ENCODE measurements at places on chromosomes 2 and 18.

DNA sequence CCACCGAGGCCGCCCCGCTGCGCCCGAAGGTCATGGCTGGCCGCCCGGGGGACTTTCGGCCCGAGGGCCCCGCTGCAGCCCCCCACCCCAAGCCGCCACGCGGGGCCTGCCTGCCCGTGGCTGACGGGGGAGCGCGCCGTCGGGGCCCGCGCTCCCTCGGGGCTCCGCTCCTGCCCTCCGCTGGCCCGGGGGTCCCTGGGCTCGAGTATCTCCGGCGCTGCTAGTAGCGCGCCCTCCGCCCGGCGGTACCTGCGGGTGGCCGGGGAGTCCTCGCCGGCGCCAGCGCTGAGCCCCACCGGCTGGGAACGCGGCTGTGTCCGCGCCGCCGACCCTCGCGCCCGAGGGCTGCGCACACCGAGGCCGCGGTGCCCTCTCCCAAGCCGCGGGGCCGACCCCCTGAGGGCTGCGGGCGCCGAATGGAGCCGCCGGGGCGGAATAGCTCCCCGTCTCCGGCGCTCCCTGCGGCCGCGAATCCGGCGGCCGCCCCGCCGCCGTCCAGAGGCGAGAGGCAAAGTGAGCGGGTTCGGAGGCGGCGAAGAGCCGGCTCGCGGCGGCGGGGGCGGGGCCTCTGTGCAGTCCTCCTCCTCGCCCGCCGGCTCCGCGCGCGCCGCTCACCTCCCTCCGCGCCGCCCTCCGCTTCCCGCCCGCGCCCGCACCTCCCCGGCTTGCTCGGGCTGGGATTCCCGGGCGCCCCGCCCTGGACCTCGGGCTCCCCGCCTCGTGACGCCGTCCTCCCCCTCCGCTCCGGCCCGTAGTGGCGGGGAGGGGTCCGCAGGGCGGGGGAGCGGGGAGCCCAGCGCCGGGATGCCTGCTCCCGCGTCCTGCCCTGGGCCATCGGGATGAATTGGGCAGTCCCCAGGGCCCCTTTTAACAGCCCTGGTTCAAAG, at the start of gene KCNG3:
KCNG3 (minus strand) TSS at position 515 of the 887 bp plus-strand sequence; CDS start at position 34, 481 bp downstream.
- peak; percentile 7 for DNase-seq

DNA sequence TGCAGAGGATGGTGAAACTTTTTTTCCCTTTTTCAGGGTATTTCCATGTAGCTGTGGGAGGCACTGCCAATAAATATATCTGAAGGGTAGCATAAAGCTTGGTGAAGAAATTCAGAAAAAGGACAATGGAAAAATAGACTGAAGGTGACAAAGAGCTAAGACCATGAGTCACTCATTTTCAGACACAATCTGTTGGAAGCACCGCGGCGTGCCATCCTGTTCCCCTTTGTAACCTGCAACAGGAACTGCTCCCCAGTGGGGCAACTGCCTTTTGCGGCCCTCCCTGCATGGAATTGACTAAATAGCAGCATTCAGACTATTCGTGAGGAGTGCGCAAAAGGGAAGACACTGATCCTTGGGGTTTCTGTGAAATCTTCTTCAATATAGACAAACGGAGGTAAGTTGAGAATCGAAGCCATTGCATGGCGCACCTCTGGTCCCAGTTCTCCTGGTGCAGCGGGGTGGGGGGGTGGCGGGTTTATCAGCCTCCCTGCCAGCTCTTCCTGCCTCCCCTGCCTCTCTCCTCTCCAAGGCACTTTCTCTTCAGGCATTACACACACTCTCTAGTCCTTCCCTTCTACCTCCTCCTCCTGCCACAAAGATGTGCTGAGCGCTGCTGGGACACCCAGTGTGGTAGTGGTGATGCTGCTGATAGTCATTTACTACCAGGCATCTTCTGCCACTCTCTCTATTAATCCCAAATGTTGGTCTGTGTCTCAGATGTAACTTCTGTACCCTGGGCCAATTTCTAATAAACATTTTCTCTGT, 126.2 kb upstream of the TMEM200C start:
- DNase-seq = no peak

DNA sequence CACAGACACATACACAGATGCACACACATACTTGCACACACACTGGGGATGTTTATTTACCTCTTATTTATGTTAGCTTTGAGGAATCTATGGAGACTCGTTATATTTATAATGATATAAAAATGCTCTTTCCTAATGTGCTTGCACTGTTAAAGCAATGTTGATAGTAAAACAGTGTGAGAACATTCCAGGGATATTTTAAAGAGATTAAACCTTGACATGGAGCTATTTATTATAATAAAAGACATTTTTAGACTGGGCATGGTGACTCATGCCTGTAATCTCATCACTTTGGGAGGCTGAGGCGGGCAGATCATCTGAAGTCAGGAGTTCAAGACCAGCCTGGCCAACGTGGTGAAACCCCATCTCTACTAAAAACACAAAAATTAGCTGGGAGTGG, 557.3 kb upstream of the ZNF804A start:
- no peak for DNase-seq

- peak; percentile 39 for DNase-seq
Observed at GRCh38 chr2:161101406-161101805, 58.8 kb upstream of the TANK start.

DNA sequence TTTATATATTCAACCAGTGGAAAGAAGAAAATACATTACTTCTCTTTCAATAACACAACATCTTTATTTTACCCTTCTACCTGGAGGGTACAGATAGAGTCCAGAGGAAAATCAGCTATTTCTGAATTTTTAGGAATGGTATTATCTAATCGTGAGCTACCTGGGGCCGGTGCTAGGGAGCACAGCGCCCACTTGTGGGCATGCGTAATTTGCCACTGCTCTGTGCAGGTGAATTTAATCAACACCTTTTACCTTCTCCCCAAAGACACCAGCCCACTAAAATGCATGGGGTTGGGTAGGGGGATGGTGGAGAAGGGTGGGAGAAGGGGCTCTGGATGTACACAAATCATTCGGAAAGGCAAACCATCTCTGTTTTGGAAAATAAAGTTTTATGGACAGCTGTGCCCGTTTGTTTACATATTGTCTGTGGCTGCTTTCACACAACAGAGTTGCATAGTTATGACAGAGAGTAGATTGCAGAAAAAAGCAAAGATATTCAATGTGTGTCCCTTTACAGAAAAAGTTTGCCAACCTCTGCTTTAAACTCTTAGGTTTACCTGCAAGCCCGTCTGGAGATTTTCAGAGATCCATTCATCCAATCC, 51.5 kb upstream of the DCC start:
- DNase-seq = peak; percentile 1

DNA sequence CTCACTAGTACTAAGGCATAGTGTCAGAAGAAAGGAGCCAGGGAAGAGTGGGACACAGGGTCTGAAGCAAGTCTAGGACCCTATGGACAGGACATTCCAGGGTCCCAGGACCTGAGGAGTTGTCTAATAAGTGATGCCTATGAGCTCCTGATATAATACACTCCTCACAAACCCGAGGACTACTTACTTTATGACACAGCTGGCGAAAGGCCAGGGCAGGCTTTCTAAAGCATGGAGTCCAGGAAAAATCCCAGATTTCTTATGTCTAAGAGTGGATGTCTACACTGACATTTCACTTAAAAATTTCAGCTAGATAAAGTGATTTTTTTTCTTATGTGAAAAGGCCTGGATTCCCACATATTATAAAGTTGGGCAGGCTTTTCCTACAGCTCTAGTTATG, 502.2 kb upstream of the SETBP1 start:
- no peak for DNase-seq

GRCh38 chr2:59900728-59901452, 652.6 kb downstream of the BCL11A start:
- DNase-seq = no peak

- DNase-seq = peak; percentile 94
Observed at GRCh38 chr18:61569176-61569892, 236.1 kb downstream of the CDH20 start.

GRCh38 chr2:8575834-8576423, 105.9 kb upstream of the ID2 start:
- DNase-seq = no peak

- DNase-seq = no peak
Observed at GRCh38 chr2:60379684-60380083, 173.8 kb downstream of the BCL11A start.

DNA sequence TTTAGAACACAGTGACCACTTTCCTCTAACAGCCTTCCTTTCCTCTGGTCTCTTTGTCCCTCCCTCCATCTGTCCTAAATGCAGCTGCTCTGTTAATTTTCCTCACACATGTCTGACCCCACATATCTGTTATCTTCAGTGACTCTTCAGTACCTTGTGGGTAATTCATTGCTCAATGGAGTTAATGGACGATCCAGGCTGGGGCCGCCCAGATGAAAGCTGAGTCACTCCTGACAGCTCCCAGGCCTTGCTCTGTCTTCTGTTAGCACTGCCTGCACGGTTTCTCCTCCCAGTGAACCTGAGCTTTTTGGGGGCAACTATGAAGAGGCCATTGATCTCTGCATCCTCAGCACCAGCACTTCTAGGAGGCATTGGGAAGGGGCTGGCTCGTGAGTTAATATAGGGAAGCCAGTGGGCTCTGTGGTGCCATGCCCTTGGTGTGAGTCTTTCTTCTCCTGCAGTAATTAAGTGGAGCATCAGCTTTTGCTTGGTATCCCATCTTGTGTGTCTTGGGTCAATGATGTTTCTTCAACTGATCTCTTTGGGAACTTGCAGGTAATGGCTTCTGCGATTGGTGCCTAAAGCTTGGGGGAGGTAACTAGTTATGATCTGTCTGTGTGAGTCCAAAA, 67.3 kb downstream of the SNORC start:
- peak; percentile 27 for DNase-seq

DNA sequence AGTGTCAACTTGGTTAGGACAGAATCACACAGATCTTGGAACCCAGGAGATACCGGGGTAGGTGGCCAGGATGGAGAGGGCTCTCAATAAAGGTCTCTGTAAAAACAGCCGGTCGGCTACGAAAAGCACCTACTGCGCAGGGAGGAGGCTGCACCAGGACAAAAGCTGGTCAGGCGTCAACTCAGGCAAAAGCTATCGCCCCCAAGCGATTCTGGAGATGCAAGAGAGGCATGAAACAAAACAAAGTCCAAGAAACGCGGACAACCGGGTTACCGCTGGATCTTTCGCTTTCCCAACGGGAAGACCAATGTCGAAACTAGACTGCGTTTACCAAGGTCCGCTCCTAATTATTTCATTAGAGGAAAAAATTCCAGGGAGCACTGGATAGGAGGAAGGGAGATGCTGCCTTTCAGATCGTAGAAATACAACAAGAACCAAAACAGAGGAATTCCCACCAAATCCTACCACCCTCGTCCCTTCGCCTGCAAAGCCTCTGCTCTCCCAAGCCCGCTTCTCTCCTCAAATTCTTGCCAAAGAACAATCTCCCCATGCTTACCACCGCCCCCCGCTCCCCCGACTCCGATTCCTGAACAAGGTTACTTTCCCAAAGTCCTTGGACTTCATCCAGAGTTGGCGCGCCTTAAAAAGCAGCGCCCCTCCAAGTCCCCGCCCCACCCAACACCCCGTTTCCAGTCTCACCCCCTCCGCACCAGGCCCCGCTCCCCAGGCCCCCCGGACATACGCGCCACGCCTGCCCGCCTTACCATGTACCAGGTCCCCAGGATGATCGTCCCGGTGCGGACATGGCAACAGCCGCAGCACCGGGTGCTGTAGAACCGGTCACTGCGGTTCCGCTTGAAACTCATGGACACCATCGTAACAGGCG, 539 bp downstream of the LAPTM4A start:
- peak; percentile 68 for DNase-seq

- no peak for DNase-seq
Observed at GRCh38 chr18:21074336-21075323, 37.0 kb downstream of the ROCK1 start.

DNA sequence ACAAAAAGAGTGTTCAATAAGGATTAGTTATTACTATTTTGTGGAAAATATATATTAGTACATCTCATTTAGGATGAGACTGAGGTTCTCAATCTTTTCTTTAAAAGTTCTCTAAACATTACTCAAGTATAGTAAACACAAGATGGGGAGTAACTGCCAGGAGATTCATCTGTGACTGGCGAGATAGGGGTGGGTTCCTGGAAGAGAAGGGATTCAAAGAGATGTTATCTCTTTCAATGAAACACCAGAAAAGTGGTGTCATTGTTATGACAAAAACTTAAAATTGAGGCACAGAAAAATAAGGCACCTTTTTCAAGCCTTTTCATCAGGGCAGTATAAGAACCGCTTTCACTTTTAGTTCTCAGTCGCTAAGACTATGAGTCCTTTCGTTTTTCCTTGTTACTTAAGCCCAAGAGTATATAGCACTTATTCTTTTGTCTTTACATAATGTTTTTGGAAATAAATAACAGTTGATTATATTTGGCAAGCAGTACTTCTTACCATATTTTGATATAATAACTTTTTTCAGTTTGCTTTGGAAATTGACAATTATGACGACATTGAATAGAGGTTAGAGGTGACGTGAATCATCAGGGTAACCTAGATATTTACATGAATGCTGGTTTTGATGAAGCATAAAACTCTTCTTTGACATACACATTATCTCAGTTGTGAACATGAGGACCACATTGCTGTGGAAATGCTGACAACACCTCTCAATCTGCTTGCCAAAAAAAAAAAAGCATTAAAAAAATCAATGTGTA, 393.9 kb upstream of the TCF4 start:
- DNase-seq = no peak

All from AG10803 (cell line).